Right atrium auricular region (tissue), 2 donors: ENCODE measurements at places on chromosomes 13 and 19. TPM values are rescaled to one million over a fixed set of nuclear protein-coding genes. Genes with fewer than 3 reads are reported as not detected.

- no peak overlapping the region for H3K27ac ChIP-seq
- no peak overlapping the region for H3K4me3 ChIP-seq
- no peaks in the 10 kb centered on the region for H3K27me3 ChIP-seq
- no peak for DNase-seq
- no peaks in the 10 kb centered on the region for H3K36me3 ChIP-seq
These were observed 24.6 kb downstream of the CCNE1 start for GRCh38 chr19:29836409-29836825.

- no peak overlapping the region for H3K27ac ChIP-seq
- no peak overlapping the region for H3K4me3 ChIP-seq
- no peaks in the 10 kb centered on the region for H3K27me3 ChIP-seq
- H3K4me1 ChIP-seq, result no peaks in the 10 kb centered on the region
- no peak for DNase-seq
These were observed 160.5 kb downstream of the LACC1 start for GRCh38 chr13:44040070-44040817.

- H3K4me3 ChIP-seq, result no peak overlapping the region
- DNase-seq, result no peak
- no peaks in the 10 kb centered on the region for H3K36me3 ChIP-seq
- peaks cover 49% of the 10 kb centered on the region for H3K4me1 ChIP-seq
These were observed 21.9 kb downstream of the RFX1 start for GRCh38 chr19:13984186-13984585.

DNA sequence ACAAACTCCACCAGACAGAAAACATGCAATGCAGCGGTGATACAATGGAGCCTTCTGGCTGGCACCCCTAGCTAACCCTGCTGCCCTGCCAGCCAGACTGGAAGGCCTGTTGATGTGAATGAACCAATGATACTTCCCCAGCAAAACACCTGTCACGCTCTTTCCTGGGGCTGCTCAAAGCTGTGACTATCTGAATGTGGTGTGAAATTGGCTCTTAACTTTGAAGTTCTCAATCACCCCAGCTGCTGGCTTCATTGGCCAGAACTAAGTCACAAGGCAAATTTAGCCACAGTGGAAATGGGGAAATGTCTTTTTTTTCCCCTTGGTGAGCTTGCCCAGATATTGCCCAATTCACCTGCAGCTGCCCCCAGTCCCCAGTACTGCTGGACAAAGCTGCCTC, 147.3 kb downstream of the SLC7A1 start:
- H3K4me1 ChIP-seq, result no peaks in the 10 kb centered on the region
- no peak overlapping the region for H3K4me3 ChIP-seq
- no peak for DNase-seq
- H3K27me3 ChIP-seq, result no peaks in the 10 kb centered on the region
- H3K36me3 ChIP-seq, result no peaks in the 10 kb centered on the region

DNA sequence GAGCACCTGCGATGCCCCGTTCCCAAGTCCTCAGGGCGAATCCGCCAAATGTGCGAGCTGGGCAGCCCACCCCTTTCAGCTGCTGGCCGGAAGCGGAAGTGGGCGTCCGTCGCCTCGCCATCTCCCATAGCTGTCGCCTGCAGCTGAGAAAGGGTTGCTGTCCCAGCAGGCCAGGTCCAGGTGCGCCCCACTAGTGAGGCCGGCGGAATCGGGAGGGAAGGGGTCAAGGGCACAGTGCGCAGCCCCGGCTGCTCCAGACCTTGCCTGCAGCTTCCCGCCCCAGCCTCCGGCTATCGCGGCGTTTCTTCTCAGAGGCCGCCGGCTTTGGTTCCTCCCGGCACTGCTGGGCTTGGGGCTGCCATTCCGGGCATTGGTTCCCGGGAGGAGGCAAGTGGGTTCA, at the start of gene ZNF177:
Gene ZNF177 (plus strand): TSS at position 109 of the 400 bp plus-strand sequence. CDS start 15,299 bp downstream, outside the sequence.
- peaks cover 21% of the 10 kb centered on the region for H3K36me3 ChIP-seq
- H3K27me3 ChIP-seq, result no peaks in the 10 kb centered on the region
- H3K27ac ChIP-seq, result no peak within 1 kb of the TSS
- H3K4me1 ChIP-seq, result no peaks in the 10 kb centered on the region
- H3K4me3 ChIP-seq, result no peak within 1 kb of the TSS
- DNase-seq, result no peak

DNA sequence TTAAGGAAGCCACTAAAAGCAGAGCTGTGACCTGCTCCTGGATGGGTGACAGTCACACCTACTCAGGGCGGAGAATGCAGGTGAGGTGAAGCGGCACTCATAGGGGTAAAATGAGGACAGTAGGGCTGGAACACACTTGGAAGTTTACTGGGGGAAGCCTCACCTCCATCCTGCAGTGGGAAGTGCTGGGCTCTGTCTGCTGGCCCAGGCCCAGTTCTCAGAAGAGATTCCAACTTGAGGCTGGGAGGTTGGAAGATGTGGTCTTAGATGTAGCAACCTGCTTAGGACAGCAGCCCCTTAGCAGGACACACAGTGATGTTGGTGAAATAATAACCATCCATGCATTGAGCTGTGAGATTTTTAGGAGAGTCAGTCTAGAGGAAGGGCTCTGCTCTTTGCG, 4.6 kb downstream of the MEDAG start:
- H3K27ac ChIP-seq, result no peak overlapping the region
- no peaks in the 10 kb centered on the region for H3K36me3 ChIP-seq
- H3K4me3 ChIP-seq, result no peak overlapping the region
- no peaks in the 10 kb centered on the region for H3K4me1 ChIP-seq

GRCh38 chr19:40245506-40246128, 19.1 kb upstream of the CCNP start:
- no peak overlapping the region for H3K27ac ChIP-seq
- peaks cover 44% of the 10 kb centered on the region for H3K4me1 ChIP-seq
- H3K36me3 ChIP-seq, result peaks cover 11% of the 10 kb centered on the region
- no peak overlapping the region for H3K4me3 ChIP-seq
- no peaks in the 10 kb centered on the region for H3K27me3 ChIP-seq
- no peak for DNase-seq

GRCh38 chr19:55694656-55695491, 19.8 kb downstream of the EPN1 start:
- H3K27me3 ChIP-seq, result no peaks in the 10 kb centered on the region
- peaks cover 74% of the 10 kb centered on the region for H3K36me3 ChIP-seq
- H3K4me3 ChIP-seq, result no peak overlapping the region
- DNase-seq, result no peak
- no peaks in the 10 kb centered on the region for H3K4me1 ChIP-seq
- no peak overlapping the region for H3K27ac ChIP-seq

GRCh38 chr13:46345866-46346265, 41.2 kb downstream of the RUBCNL start:
- no peaks in the 10 kb centered on the region for H3K4me1 ChIP-seq
- H3K36me3 ChIP-seq, result no peaks in the 10 kb centered on the region
- DNase-seq, result peak; percentile 48
- no peak overlapping the region for H3K27ac ChIP-seq

DNA sequence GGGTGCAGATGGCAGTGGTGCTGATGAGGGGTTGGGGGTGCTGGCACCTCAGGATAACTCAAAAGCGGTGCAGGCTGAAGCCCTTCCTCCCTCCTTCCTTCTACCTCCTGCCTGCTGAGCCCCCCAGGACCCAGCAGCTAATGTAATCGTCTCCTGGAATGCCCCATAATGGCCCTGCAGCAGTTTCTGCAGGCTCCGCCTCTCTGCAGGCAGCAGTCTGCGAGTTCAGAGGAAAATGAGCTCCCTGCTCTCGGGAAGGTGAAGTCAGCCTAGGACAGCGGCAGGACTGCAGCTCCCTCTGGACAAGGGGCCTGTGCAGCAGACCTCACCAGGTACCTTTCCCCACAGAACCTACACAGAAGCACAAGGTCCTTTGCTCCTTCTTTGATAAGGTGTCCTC, 130.9 kb downstream of the ZDHHC20 start:
- H3K27me3 ChIP-seq, result no peaks in the 10 kb centered on the region
- no peak for DNase-seq
- H3K4me1 ChIP-seq, result peaks cover 5% of the 10 kb centered on the region

DNA sequence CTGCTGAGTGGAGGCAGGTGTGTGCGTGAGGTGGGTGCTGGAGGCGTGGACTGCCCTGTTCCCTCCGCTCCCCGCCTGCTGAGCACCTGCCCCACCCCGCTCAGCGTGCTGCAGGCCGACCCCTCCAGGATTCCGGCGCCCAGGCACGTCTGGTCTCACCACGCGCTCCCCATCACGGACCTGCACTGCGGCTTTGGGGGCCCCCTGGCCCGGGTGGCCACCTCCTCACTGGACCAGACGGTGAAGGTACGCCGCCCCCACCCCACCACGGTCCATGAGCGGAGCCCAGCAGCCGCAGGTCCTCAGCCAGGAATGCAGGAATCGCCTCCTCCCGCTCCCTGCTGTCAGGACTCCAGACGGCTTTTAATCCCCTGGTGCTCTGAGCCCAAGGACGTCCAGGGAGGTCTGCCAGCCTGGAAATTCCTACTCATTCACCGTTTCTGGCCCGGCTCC, 6.0 kb downstream of the WDR18 start:
- H3K27me3 ChIP-seq, result no peaks in the 10 kb centered on the region
- H3K4me1 ChIP-seq, result peaks cover 2% of the 10 kb centered on the region
- peaks cover 34% of the 10 kb centered on the region for H3K36me3 ChIP-seq
- DNase-seq, result no peak

The FAM187B gene
- not detected for total RNA-seq

The MRPL57 gene
- 31.3 TPM for total RNA-seq

The ZNF541 gene
- total RNA-seq, result not detected
